EL (cell line): ENCODE measurements at places on chromosomes 6 and 20.

DNA sequence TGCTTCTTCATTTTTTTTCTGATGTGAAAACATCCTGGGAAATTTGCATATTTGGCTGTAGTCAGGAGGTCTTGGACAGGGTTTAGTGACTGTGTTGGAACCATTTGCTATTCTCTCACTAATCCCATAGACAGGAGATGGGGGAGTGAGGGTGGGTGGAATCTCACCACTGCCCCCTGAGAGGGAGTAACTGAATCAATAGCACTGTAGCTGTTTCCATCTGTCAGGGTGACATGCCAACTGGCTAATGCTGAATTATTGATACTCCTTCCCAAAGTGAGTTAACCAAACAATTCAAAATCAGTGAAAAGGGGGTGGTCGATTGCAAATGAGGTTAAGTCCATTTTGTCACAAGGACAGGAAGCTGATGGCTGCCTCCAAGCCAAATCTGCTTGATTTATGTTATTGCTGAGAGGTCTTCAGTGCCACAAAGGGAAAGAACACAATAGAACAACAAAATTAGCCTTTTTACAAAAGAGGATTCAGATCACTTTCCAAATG lies 55.1 kb upstream of the B3GAT2 start:
- DNase-seq = no peak

GRCh38 chr20:51187261-51187660 lies 164.4 kb upstream of the KCNG1 start:
- DNase-seq = no peak

DNA sequence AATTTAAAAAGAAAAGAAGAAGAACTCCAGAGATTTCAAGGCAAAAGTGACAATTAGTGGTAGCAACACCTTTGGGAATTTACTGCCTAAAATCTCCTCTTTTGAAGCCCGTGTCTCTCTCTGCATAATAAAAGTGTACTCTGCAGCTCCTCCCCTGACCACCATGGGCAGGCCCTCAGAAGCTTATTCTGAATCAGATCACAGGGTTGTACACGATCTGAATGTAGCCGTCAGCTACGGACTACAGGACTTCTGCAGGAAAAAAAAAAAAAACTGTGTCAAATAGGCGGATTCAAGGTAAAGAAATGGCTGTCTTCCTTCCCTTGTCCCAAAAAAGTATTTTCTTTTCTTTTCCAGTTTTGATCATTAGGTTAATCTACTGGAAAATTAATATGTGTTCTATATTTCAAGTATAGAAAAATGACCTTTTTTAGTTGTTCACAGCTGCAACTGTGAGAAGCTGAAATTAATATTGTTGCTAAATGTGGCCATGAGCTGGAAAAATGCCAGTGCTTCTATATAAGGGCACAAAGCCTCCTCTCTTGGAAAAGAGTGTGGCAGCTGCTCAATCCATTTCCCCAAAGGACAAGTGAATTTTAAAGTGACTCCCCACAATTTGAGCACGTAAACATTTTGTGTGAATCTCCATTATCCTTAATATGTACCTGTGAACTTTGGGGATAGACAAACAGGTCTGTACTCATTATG lies 397.4 kb downstream of the C6orf118 start:
- no peak for DNase-seq

DNA sequence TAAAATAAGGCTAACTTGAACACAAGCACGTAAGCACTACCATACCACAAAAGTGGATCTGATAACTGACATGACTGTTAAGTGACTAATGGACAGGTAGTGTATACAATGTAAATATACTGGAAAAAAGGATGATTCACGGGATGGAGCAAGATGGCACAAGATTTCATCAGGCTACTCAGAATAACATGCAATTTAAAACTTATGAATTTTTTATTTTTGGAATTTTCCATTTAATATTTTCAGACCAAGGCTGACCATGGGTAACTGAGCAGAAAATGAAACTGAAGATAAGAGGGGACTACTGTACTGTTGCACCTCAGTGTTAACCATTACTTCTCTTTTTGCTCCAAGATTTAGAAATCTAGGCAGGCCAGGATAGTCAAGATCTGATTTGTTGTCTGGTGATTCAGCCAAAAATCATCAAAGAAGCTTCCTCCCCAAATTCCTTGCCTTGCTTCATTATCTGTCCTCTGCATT lies 45.4 kb downstream of the TPBG start:
- DNase-seq = peak; percentile 81

DNA sequence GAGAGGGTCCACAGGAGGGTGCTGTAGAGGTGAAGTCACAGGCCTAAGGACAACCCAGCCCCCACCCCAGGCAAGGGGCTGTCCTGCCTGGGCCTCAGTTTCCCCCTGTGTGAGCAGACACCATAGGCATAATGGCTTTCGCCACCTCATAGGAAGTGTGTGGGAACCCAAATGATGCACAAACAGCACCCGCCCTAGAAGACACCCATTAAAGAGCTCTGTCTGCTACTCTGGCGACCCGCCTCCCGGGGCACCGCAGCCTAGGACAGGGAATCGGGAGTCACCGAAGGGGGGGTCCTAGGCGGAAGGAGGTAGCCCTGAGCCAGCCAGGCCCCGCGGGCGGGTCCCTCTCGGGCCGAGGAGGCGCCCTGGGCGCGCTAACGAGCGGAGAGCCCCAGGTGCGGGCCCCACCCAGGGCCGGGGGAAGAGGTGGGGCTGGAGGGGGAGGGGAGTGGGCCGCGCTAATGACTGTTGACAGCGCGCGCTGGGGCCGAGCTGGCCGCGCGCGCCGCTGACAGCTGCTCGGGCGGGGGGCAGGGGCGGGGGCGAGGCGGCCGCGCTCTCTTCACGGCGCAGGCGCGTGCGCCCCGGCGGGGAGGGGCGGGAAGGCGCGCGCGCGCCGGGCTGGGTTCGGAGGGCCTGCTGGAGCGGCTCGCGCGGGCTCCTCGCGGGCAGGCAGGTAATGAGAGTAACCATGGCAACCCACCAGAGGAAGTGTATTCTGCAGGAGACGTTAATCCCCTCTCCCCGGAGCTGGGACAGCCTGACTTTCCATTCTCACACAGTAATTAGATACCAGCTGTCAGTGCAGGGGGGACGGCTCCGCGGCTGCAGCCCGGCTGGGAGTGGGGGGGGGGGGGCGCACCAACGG lies 48.9 kb downstream of the NOL4L start:
- DNase-seq = peak; percentile 15

- no peak for DNase-seq
Observed at GRCh38 chr20:41306061-41306727, 11.3 kb downstream of the ZHX3 start.

GRCh38 chr6:92271091-92271490 lies 1148.3 kb downstream of the EPHA7 start:
- no peak for DNase-seq

- peak; percentile 67 for DNase-seq
Observed at GRCh38 chr6:32154514-32155161, 697 bp downstream of the PPT2 start.

GRCh38 chr6:37507690-37508421 lies 8.2 kb upstream of the CCDC167 start:
- DNase-seq = no peak

DNA sequence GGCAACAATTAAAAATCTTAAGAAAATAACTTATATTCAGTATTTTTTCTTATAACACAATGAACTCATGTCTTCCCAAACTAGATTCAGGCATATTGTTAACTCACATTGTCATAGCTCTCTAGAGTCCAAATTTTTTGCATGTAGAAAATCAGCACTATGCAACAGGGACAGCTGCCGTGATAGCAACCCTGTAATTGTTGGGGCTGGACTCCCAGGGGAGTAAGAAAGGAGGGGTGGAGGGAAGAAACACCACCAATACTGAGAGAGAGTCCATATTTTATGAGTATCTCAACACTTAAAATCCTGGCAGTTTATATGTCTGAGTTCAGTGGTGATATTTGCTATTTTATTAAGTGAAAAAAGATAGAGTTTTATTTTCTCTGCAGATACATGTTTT lies 89.6 kb upstream of the HS3ST5 start:
- no peak for DNase-seq

DNA sequence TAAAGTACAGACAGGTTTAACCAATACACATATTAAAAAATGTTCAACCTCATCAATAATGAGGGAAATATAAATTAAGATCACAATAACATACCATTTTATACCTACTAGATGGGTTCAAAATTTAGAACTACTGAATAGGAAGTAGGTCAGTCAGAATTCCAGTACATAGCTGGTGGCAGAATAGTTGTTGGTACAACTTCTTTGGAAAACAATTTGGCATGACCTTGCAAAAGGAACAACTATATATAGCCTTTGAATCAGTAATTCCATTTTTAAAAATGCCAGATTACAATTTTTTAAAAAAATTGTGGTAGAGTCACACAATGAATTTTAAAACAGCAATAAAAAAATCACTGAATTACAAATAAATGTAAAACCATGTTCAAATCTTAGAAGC lies 165.6 kb downstream of the CDK19 start:
- DNase-seq = no peak

GRCh38 chr6:170276369-170277057 lies 14.4 kb downstream of the DLL1 start:
- no peak for DNase-seq

GRCh38 chr20:41052742-41053419 lies 24.3 kb downstream of the TOP1 start:
- DNase-seq = peak; percentile 72

DNA sequence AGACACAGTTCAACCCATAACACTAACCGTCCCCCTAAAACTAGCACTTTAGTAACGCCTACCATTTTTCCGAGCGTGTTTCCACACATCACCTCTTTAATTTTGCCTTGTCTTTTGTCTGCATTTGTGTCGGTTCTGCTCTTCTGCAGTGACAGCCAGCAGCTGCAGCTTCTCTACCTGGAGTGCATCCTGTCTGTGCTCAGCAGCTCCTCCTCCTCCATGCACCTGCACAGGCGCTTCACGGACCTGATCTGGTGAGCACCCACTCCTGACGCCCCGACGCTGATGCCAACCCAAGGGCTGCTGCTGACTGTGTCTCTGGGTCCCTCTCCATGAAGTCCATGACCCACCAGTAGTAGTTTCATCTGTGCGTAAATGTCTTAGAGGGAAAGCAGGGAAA lies 35.4 kb upstream of the PBOV1 start:
- DNase-seq = no peak

DNA sequence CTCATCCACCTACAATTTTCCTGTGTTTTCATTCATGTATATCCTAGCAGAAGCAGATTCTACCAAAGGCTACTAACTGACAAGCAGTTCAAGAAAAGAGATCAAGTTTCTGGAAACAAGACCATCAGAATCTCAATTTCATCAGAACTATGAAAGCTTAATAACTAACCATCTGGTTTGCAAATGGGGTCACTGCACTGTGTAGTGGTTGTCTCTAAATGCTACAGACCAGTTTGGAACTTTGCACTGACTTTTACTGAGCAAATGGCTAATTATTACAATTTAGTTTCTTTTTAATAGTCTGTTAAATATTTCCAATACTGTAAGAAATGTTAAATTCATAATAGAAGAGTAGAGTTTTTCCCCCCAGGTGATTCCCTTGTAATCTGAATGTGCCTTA lies 64.5 kb downstream of the REPS1 start:
- no peak for DNase-seq

GRCh38 chr6:135358251-135358821 lies 139.2 kb downstream of the AHI1 start:
- peak; percentile 92 for DNase-seq

- DNase-seq = peak; percentile 73
Observed at GRCh38 chr6:4134841-4135664, at the start of gene ECI2. Gene ECI2 (minus strand): TSS chr6:4135575. CDS start chr6:4135560, 15 bp downstream.

DNA sequence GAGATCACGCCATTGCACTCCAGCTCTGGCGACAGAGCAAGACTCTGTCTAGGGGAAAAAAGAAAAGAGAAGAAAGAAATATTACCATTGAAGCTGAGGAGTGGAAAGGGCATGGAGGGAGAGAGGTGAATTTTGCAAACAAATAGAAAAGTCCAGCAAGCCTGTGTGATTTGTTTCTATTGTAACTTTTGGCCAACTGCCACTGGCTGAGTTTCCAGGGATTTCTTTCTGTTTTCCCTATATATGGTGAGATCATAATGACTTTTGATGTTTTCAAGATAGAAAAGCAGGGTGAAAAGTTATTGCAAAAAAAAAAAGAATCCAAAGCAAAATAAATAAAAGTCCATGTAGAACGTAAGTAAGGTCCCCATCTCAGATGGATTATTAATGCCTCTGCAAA lies 184.2 kb upstream of the RALGAPA2 start:
- DNase-seq = no peak

DNA sequence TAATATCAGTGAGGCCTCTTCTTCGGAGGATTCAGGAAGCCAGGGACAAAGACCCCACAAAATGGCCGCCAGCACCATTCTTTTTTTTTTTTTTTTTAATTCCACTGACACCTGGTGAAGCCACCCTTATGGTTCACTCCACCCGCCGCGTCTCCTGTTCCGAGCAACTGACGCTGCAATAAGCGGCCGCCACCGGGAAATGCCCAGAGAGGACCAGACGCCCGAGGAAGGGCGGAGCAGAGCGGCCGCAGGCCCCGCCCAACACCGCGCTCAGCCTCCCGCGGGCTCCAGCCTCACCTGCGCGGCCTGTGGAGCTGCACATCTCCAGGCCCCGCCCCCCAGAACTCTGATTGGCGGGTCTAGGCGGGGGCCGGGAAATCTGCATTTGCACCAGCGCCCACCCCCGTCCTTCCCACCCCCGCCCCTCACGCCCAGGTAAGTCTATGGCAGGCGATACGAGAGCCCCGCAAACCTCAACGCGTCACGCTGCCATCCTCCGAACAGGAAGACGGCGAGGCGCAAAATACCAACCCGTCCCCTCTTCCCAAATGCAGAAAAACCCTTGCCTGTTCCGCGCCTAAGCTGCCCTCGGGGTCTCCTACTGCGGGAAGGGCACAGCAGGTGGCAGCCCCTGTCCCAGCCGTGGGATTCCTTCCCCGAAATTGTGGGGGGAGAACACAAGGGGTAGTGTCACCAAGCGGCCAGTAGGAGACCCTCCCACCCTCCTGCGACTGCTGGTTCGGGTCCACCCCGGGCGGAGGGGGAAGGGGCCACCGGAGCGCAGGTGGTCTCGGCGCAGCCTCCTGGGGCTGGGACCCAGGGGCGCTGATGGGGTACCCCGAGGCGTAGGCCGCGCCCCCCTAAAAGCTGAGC lies 960 bp downstream of the ATP9A start:
- DNase-seq = peak; percentile 40

GRCh38 chr6:9168669-9169068 lies 733.3 kb upstream of the SLC35B3 start:
- no peak for DNase-seq

DNA sequence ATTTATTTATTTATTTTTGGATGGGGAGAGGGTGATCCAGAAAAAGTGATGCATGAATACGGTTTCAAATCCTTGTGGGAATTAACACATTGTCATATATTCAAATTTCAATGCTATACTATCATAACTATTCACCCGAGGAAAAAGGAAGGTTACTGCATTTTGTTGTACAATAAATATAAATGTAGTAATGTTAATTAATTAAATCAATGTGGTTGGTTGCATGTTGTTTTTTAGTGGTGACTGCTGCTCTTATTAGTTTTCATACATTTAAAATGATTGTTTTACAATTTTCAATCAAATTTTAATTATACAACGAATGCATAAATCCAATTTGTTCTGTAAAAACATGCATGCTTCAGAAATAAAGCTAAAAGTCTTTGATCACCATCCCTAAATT lies 180.5 kb downstream of the ZFP64 start:
- no peak for DNase-seq
